Muscle of leg (tissue), 16 donors: ENCODE measurements at places on chromosomes 7 and 10.

- no peak for DNase-seq
Observed at GRCh38 chr7:155724327-155725005, 80.0 kb downstream of the RBM33 start.

- no peak for DNase-seq
Observed at GRCh38 chr10:104089621-104090020, 3.9 kb upstream of the COL17A1 start.

- DNase-seq, result peak; percentile 62
Observed at GRCh38 chr7:150898475-150899011, 46.2 kb downstream of the AOC1 start.

DNA sequence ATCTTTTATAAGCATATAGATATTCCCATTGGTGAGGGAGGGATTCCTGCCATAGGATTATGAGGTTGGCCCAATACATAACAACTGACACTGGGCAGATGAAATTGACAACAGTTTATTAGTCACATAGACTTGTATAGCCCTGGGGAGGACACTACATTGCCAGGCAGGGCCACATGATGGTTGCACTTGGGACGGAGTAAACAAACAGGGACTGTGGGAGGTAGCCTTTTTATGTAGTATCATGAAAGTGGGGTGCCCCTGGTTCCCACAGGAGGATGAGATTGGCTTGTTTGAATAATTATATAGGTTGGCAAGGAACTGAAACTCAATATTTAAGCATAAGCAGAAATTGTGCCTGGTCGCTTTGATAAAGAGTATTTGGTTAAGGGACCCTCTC is 23.5 kb downstream of the TRIM24 start:
- DNase-seq, result no peak

- DNase-seq, result peak; percentile 28
Observed at GRCh38 chr10:98301664-98302319, 33.8 kb upstream of the LOXL4 start.

GRCh38 chr7:143183024-143183423 is at the start of gene TAS2R39:
Gene TAS2R39, plus strand, starts transcription at chr7:143183419. Its CDS starts 0 bp downstream, at chr7:143183419.
- no peak for DNase-seq

GRCh38 chr10:92844746-92845145 is 3.6 kb upstream of the EXOC6 start:
- DNase-seq, result no peak

DNA sequence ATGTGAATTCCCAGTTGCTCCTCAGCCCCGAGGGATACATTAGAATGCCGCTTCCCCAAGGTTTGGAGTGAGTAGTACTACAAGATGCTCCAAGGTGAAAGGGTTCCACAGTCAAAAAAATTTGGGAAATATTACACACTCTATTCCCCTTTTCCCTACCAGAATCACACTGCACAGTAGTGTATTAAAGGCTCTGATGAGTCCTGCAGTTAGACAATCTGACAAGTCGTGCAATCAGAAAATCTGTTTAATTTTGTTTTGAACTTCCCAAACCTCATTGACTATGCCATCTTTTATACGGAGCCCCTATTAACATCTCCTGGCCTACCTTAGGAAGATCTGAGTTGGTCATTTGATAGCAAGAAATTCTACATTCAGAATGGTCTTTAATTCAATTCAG is 13.6 kb upstream of the UCMA start:
- DNase-seq, result no peak

DNA sequence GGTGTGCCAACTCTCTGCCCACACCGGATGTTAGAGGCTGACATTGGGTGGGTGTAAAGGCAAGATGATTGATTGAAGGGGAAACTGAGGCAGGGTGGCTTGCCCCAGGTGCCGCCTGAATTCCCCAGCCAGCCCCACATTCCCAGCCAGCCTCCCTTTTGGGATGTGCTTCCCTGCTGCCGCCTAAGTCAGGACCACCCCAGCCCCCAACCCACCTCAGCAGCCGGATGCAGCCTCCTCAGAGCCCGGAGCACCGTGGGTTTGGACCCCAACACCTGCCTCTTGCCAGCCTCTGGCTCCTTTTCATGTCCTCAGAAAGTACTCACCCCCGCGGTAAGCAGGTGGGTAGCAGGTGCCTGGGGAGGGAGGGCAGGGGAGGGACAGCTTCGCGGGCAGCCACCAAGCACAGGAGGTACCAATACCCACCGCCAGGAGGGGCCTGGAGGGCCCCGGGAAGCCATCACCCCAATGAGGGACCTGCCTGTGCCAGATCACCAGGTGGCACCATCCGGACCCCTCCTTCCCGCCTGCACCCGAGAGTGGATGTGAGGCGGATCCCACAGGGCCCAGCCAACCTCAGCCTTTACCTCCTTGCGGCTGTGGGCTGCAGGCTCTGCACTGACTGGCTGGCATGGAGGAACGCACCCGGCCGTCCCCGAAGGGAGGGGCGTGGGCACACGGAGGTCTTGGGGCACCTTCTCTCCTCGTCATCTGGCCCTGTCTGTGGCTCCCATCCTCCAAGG is 60.5 kb downstream of the PWWP2B start:
- DNase-seq, result no peak

DNA sequence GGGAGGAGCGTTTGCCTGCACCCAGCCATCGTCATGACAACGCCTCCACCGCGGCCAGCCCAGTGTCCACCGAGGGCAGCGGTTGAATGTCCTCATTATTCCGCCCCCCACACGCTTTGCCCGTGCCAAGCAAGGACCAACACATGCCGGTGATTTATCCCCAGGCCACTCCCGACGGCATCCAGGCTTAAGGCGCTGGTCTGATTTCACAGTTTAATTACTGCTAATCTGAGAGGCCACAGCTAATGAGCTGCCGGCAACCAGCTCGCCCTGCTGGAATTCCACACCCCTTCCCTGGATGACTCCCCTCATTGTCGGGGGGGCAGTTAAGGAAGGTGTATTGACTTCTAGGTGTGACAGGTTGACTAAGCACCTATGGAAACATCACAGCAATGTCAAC is 432.3 kb downstream of the DNAJB6 start:
- DNase-seq, result no peak

DNA sequence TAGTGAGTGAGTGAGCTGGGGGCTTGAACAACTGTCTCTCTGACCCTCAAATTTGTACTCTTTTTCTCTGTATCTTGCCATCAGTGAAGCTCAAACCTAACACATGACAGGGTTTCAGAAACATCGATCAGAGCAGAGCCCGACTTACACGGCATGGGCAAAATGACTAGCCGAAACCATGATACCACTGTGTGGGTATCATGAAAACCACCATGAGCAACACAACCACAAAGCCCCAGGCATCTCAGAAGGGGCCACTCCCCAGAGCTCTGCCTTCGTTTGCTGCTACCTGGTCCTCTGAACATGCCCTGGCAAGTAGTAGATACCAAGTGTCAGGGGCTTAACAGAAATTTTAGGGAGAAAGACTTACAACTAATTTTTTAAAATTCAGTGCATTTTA is 308.5 kb downstream of the WDR11 start:
- DNase-seq, result no peak

GRCh38 chr10:63554657-63555056 is 33.5 kb downstream of the REEP3 start:
- no peak for DNase-seq

DNA sequence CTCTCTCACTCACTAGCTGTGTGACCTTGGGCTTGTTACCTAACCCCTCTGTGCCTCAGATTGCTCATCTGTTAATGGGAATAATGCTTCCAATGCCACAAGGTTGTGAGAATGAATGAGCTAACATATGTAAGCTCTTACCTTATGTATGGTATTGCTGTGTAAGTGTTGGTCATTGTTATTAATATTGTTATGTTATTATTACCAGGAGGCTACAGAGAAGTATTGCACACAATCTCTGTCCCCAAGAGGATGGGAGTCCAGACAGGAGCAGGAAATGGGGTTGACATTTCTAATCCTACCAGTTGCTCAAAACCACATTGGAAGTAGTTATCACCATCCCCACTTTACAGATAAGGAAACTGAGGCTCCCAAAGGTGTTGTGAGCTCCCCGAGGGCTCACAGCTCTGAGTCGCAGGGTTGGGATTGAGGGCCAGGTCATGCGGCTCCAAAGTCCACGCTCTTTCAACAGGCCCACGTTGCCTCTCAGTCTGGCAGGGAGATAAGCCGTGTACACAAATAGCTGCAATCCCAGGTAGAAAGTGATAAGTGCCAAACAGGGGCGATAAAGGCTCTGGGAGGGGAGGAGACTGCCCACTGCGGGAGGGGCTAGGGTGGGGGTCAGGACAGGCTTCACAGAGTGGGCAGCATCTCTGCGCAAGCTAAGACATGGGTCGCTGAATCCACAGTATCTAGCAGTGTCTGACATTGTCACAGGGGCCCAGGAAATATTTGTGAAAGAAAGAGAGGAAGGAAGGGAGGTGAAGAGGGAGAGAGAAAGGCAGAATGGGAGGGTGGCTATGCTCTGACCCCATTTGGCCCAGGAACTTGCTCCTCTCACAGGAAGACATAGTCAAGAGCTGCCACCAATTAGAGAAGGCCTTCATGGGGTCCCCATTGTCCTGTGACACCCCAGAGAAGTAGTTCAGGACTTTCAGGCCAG is 9.6 kb upstream of the ZMIZ1 start:
- no peak for DNase-seq

DNA sequence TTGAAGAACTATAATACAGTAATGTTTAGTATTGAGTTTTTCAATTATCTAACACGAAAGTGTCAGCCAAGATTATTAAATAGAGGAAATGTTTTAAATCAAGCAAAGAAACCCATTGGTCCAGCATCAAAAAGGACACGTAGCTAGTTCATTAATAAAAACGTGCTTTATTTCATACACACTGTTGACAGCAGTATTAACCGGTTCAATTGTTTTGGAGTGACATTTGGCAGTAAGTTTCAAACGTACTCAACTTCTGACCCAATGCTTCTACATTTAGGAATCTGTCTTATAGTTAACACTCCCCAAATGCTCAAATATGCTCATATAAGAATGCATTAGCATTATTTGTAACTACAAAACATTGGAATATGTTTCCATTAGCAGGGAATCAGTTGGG is 41.3 kb downstream of the SLC16A12 start:
- no peak for DNase-seq

GRCh38 chr10:23294638-23295247 is 49.9 kb downstream of the C10orf67 start:
- no peak for DNase-seq

DNA sequence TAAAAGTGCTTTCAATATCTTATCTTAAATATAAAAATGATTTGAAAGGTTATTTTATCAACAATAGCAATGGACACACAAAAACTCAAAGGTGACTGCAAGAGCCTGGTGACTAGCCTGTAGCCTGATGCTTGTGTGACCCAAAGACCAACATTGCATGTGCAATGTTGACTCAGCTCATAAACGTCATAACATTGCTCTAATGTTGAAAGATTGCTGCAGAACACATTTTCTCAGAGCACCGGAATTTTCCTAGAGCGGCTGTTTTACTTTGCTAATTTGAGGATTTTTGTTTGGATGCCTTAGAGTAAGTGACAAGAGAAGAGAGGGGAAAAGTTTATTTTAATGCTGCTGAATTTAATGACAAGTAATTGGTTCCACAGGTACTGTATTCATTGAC is 107.1 kb downstream of the RAB18 start:
- DNase-seq, result peak; percentile 53

GRCh38 chr7:130961128-130961601 is 227.2 kb upstream of the KLF14 start:
- DNase-seq, result no peak

- no peak for DNase-seq
Observed at GRCh38 chr7:44796034-44796503, 412 bp upstream of the PPIA start.

DNA sequence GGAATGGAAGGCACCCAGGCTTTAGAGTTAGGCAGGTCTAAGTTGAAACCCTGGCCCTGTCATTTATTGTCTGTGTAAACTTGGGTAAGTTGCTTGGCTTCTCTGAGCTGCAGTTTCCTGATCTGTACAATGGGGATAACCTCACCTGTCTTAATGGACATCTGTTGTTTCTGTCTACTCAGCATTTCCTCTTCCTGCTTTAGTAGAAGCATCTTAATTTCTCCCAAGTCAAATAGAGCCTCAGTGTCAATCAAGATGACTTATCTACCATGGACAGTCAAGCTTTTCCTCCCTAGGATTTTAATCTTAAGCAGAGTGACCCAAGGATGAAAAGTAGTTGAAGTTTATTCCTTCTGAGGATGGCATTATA is 119.7 kb downstream of the FZD1 start:
- DNase-seq, result no peak

GRCh38 chr10:77162697-77163096 is 474.9 kb downstream of the KCNMA1 start:
- no peak for DNase-seq

- no peak for DNase-seq
Observed at GRCh38 chr7:73870041-73870492, 9.1 kb downstream of the TMEM270 start.

DNA sequence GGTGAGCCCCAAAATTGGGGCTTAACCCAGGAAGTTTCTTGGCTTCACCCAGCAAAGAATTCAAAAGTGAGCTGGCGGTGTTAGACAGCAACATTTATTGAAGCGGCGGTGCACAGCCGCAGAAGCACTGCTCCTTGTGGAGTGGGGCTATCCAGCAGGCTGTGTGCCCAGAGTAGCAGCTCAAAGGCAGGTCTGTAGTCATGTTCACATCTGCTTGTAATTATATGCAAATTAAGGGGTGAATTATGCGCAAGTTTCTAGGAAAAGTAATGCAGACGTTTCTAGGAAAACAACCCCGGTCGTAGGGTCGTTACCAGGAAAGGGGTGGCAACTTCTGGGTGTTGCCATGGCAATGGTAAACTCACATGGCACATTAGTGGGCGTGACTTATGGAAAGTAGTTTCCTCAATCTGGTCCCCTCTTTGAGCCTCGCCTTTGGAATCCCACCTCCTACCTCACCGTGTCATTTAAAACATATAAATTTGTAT is 13.7 kb upstream of the KBTBD2 start:
- DNase-seq, result peak; percentile 97

DNA sequence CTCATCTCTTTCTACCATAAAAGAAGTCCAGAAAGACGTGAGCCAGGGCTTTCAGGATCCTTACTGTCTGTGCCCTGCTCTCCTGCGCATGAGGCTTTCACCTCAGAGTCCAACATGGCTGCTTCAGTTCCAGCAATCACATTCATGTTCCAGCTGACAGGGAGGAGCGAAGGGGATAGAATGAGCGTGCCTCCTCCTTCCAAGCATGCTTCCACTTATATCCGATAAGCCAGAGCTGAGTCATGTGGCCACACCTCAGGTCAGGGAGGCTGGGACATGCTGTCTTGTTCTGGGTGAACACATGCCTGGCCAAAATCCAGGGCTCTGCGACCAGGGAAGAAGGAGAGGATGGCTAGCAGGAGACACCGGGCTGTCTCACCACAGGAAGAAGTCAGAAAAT is 248.2 kb downstream of the SKAP2 start:
- no peak for DNase-seq

GRCh38 chr10:53846809-53847208 is 954.2 kb downstream of the PCDH15 start:
- no peak for DNase-seq

- no peak for DNase-seq
Observed at GRCh38 chr10:132383751-132384196, 13.2 kb upstream of the PWWP2B start.
